ENCODE measurements at places on chromosomes 6 and 20.

DNA sequence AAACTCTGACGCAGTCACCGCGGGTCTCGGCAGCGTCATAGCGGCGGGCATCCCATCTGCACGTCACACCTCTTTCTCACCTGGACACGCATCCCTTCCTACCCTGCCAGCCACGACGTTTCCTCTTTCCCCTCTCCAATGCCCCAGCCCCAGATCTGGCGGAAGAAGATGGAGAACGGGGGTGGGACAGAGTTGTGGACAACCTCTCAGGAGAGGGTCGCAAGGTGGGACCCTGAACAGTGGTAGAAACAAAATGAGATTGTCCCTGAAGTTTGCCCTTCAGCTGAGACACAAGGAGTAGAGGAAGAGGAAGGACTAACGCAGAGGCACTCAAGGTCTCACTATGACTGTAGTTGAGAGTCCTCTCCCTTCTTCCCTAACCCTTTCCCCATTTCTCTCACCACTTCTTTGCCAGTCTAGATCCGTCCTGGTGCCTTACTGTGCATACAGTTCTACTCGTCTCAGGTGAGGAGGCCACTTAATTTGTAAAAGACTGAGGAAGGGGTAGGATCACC is 562 bp downstream of the TRIM39 start:
- no peak for DNase-seq

DNA sequence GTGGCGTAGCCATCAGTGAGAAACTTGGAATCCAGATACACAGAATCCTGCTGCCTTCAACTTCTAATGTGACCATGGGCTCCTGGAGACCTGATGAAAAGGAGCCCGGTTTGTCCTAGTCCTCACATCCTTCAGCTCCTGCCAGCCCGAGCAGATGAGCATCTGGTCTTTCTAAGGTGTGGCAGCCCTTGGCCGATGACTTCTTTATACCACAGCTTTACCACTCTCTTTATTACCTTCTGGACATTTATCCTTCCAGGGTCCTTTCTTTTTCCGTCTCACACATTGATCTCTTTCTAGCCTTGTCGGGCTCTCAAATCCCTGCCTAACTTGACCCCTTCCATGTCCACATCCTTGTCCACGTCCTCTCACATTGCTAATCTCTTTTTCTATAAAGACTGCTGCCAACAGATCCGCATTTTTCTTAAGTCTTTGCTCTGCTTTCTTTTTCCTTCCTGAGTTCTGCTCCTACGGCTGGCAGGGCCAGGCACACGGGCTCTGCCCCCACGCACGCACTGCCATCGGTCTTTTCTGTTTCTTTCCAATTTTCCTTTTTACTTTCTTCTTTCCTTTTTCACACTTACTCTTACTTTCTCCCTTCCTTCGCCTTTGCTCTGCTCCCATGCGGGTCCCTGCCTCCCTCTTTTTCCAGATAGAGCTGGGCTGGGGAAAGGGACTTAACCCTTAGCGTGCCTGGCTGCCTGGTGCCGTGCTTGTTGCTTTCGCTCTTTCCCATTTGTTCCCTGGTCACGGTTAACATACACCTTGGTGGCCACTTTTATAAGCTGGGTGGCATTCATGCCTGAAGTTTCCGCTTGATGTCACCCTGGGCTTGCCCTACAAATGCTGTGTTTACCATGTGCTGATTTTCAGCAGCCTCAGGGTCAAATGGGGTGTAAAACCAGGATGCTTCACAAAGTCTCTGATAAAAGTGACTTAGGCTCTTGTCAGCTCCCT is 9.4 kb upstream of the GMPR start:
- DNase-seq = no peak

DNA sequence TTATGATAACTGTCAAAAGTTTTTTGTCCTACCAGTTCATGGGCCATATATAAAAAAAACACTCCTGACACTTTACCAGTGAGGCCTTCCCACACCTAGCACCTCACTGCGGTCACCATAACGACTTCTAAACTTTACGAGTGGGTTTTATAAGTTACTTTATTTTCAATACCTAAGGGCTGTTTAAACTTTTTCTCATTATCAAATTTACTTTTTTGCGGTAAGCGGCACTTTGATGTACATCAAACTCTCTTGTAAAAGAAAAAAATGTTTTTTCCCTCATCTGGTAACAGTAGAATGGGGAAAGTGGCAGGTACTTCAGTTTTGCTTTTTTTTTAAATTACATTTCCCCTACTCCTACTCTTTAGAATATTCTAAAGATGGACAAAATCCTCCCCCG is 36.2 kb downstream of the FYN start:
- DNase-seq = peak; percentile 78

GRCh38 chr20:46021361-46022359 is 7.4 kb upstream of the SLC12A5 start:
- DNase-seq = peak; percentile 48
